ENCODE measurements at places on chromosomes 2 and 18.

DNA sequence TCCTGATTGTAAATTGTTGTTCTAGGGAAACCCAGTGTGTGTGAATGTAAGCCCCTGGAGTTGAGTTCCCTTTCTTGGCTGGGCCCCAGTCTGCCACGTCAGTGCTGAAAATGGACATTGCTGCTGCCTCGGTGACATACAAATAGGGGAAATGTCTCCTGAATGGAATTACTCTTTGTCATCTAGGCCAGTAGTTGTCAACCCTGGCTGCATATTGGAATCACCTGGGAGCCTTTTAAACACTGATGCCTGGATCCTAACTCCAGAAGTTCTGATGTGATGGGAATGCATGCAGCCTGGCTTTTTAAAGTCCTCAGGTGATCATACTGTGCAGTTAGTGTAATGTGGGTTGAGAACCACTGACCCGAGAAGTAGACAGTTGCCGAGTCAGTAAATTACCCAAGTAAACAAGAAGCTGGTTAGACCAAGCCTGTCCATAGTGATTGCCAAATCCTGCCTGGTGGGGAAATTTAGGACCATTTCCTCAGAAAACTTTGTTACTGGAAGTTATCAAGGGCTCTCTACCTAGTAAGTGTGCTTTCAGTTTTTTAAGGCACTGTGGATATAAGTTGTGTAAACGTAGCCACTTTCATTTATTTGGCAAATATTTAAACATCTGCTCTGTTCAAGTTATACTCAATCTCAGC, 27.6 kb upstream of the IL1R1 start:
- DNase-seq: no peak

DNA sequence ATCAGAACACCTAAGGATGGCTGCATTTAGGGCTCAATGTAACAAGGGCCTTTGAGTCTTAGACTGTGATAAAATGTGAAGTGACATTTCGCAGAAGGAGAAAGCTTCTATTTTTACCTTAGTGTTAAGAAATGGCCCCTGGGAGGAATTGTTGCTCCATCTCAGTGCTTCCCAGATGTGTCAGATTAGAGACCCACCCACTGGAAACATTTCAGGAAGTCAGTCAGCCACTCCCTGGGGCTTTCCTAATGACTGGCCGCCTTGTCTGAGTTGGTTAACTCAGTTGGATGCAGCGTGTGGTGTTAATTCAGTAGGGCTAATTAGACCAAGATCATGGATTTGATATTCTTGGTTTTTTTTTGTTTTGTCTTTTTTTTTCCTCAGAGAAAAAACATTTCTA, 355.9 kb downstream of the PIK3C3 start:
- DNase-seq: peak; percentile 2

DNA sequence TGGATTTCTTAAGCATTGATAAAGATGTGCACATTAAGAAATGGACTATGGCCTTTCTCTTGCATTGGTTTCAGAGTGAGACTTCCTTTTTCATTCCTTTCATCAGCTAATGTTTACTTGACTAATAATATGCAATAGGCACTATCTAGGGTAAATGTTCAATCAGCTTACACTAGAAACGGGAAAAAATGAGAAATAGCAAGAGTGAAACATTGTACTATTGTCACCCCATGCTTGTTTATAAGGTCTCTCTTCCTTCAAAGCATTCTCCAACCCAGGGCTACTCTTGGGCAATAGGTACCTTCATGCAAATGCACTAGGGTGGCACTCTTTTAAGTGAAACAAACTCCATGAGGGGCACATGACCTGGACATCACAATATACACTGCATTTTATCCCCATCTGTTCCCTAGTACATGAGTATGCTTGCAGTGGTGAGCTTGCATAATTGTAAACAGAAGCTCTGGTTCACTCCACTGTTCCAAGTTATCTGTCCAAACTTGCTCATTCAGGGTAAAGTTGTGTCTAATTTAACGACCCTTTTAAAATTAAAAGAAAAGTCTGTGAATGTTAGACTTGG, 402.3 kb downstream of the ERBB4 start:
- DNase-seq: no peak

- DNase-seq: no peak
Measured at GRCh38 chr18:58391932-58392323, 237.0 kb downstream of the ALPK2 start.

DNA sequence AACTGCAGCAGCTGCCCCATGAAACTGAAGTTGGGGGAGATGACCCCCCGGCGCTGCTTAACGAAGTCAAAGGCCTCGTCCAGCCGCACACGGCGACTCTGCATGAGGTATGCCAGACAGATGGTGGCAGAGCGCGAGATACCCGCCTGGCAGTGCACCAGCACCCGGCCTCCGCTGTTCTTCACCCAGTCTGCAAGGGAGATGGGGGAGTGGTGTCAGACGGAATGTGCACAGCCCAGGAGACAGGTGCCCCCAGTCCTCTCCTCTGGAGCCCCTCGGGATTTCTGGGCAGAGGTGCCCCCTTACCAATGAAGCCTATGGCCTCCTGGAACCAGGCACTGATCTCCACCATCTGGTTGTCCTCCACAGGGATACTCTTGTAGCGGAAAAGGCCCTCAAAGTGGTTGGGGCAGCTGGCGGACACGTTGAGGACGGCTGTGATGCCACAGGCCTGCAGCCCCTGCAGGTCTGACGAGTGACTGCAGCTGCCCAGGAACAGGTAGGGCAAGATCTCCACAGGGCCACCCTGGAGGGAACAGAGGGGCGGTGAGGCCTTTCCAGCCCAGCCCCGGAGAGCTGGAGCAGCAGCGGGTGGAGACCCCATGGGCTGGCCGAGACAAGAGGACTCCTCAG, 1.3 kb downstream of the DUSP2 start:
- peak; percentile 58 for DNase-seq

- DNase-seq: no peak
Measured at GRCh38 chr18:54766634-54767033, 61.6 kb upstream of the RAB27B start.

DNA sequence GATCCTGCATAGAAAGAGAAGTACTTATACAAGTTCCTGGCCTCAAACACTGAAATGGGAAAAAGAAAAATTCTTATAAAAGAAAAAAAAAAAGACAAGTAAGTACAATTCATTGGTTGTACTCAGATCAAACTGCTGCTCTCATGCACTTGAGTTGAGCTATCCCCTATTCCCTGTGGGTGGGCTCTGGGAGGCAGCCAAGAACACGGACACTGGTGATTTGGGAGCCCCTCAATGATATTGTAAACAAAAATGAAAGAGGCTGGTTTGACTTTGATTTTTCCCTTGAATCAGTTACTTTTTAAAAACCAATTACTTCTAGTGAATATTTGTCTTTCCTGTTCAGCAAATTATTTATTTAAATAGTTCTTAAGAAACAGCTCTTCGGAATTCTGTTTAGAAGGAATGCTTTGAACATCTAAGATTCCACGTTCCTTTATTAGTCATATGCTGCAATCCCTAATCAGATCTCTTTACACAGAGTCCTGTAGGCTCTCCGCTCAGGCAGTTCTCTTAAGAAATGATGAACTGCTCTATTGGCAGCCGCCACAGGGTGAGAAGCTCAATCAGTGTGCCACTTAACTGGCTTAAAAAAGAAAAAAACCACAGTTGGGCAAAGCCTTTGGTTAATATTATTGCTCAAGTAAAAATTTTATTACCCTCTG, 225.1 kb downstream of the TMEM182 start:
- no peak for DNase-seq

DNA sequence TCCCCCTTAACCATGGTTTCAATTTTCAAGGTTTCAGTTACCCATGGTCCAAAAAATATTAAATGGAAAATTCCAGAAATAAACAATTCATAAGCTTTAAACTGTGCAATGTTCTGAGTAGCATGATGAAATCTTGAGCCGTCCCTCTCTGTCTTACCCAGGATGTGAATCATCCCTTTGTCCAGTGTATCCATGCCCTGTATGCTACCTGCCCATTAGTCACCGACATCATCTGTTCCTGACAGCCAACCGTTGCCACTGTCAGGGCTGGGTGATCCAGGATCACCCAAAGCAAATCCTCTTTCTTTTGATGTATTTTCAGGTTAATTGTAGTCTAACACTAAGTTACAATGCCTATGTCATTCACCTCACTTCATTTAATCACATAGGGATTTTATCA, 15.7 kb upstream of the OLA1 start:
- DNase-seq: peak; percentile 46

DNA sequence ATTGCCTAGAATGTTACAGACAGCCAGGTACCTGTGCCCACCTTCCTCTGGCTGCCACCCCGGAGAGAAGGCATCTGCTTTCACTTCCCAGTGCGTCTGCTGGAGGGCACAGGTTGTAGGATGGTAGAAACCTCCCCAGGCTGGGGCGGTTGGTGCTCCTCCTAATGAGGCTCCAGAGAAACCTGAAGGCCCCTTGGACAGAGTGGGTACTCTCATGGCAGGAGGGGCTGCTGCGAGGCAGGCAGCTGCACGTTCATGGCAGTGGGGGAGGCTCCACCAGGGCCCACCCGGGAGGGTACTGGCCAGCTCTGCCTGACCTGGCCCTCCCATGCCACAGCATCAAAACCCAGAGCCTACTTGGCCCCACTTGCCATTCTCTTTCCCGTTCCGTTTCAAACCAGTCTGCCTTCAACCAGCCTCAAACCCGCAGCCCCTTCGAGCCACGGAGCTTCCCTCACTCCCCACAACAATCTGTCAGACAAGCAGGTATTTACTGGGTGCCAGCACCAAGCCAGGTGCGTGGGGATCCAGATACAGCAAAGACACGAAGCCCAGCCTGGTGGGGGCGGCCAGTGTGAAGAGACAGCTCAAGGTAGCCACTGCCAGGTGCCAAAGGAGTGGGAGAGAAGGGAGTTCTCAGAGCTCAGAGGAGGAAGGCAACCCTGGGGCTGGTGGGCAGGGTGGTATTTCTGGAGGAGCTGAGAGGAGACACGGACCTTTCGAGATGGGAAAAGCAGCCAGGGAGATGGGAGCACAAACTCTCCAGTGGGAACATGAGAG, 229.6 kb downstream of the LOXHD1 start:
- DNase-seq: no peak

DNA sequence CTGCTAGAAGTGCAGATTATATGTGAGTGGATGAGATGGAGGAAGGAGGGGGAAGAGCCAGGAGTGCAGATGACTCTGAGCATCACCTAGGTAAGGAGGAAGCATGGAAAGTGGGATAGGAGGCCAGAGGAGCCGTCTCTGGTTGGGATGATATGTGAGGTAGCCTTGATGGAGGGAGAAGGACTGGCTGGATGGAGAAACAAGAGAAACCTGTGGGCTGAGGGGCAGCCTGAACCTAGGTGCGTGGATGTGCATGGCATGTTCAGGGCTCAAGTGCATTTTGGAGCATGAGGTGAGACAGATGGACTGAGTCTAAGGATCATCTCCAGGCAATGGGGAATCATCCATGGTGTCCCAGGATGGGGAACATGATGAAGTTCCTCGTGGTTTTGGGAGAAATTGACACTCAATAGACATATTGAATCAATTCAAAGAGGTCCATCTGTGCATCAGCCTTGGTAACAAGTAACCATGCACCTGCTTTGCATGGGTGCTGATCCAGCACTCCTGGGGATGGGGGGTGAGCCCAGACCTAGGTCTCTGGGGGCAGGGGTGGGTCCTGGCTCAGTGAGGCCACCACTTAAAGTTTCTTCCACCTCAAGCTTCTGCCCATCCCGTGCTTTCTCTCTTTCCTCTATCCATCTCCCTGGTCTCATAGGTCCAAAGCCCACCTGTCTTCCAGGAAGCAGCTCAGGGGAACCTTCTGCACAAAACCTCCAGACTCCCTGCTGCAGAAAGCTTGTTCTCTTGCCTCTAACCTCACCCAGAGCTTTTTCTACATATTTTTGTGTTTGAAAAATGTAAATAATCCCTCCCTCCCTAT, 19.2 kb downstream of the MYCN start:
- DNase-seq: no peak

GRCh38 chr2:221454459-221455105, 117.5 kb downstream of the EPHA4 start:
- DNase-seq: no peak

DNA sequence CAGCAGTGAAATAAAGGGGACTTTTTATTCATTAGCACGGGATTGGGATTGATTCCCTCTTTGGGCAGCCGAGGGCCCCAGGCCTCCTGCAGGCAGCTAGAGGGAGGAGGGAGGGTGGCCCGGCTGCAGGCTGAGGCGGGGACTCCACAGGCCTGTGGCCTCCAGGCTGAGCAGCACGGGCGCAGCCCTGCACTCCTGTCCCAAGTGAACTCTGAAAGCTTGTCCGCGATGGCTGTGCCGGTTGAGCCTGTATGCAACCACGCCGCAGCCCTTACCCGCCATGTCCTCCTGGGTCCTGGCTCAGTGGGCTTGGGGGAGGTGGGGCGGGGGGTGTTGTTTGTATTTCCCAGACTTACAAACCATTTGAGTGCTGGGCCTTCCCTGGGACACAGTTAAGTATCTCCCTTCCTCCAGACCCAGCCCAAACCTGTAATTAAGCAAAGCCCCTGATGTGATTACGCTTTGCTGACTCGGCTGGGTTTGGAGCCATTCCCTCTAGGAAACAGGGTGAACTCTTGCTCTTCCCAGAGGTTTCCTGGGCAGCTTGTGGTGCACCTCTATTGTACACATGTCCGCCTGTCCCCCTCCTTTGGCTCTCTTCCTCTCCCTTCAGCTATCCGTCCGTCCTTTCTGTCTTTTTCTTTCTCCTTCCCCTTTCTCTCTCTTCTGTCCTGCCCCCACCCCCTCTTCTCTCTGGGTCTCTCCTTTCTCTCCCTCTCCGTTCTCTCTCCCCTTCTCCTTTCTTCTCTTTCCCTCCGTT, 5.3 kb downstream of the GLI2 start:
- no peak for DNase-seq

GRCh38 chr18:4181086-4181485, 274.0 kb downstream of the DLGAP1 start:
- DNase-seq: no peak

- no peak for DNase-seq
Measured at GRCh38 chr2:236993-237539, 26.8 kb downstream of the SH3YL1 start.

DNA sequence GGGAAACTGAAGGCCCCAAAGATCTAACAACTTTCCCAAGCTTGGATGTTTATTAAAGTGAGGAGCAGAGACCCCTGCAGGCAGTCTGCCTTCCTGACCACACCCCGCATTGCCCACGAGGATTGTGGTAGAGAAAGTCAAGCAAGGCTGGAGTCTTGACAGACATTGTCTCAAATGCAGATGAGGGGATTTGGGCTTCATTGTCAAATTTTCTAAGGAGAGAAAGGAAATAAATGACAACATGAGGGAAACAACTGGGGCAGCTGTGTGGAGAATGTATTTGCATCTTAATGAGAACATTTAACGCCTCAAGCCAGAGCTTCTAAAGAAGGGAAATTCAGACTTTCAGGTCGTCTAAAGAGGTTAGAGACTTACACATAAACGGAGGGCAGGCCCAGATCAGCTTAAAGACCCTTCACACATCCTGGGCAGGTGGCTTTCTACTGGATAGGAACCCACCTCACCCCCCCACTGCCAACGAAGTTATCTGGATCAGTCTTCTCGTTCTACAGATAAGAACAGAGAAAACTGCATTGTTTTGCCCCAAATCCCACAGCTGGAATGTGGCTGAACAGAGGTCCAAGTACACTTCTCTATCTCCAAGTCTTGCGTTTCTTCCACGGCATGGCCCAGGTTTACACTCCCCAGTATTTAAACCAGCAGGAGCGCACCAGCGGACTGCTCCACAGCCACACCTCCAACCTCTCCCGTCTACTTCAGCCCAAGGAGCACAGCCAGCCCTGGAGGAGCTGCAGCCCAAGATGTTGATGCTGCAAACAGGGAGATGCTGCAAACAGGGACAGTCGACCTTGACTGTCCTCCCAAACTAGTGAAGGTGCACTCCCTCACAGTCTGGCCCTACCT, 16.2 kb upstream of the SCG2 start:
- peak; percentile 28 for DNase-seq

GRCh38 chr18:4549164-4549872, 94.2 kb upstream of the DLGAP1 start:
- DNase-seq: no peak

All from NB4 (cell line).